Kidney glomerular epithelial cell (primary cell): ENCODE measurements at places on chromosomes 7 and 10.

GRCh38 chr7:134892963-134893362 is 93.3 kb upstream of the AGBL3 start:
- no peak for DNase-seq

GRCh38 chr7:106347229-106347833 is 62.5 kb upstream of the NAMPT start:
- no peak for DNase-seq

- DNase-seq, result no peak
Measured at GRCh38 chr7:30988351-30989005, 24.7 kb downstream of the GHRHR start.

DNA sequence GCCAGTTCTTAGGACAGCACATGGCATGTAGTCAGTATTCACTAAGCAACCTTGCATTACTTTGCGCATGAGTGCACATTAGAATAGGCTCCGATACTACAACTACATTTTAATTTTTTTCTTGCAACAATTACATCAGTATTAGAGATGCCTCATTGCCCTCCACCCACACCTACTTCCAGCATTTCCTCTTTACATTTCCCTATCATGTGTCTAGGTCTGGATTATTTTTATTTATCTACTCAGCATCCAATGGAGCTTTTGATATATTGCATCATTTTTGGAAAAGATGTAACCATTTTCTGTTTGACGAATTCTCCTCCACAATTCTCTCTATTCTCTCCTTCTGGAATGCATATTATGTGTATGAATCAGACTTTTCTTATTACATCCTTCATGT is 258.2 kb upstream of the GLI3 start:
- DNase-seq, result peak; percentile 40

DNA sequence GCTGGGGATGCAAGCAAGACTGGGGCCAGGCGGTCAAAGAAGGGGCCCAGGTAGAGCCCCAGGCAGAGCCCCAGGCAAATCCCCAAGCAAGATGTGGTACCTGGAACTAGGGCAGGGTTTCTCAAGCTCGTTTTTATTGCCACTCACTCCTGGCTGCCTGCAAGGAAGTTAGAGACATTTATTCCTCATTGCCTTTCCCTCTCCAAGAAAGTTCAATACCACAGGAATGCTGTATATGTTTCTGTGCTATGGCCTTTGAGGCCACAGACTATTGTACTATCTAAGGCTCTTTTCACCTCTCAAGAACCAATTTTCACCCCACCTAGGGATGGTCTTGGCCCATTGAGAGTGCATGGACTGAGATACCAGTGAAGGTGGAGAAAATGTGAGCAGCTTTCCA is 71.3 kb downstream of the TACC2 start:
- DNase-seq, result no peak

DNA sequence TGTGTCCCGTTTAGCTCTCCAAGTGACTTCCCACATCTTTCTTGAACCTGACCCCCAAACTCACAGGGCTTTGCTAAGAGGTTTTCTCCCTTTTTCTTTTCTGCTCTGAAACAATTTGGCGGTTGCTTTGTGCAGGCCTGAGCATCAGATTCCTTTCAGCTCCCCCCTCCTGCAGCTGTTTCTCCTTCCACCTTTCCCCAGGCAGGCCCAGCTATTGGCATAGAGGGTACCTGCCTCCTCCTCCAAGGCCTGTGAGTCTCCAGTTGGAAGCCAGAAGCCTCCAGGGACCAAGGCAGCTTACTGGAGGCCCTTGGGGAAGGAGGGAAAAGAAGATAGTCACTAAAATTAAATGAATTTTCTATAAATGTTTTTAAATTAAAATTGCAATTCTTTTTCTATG is 7.7 kb downstream of the VAX1 start:
- DNase-seq, result no peak

- peak; percentile 22 for DNase-seq
Measured at GRCh38 chr10:97689559-97690020, 2.5 kb upstream of the AVPI1 start.

GRCh38 chr10:120503689-120504088 is 46.7 kb downstream of the PLPP4 start:
- peak; percentile 42 for DNase-seq

DNA sequence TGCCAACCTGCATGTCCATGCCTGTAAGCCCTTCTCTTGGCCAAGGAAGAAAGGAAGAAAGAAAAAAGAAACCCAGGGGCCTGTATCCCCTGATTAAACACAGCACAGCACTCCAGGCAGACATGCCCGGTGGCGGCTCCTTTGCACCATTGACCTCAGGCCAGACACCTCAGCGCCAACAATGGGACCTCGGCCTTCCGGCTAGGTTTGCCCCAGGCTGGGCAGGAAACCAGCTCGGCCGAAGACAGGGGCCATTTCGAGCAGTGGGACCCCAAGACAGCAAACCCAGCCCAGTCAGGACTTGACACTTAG is 2.8 kb downstream of the HOXA10 start:
- no peak for DNase-seq

- DNase-seq, result no peak
Measured at GRCh38 chr10:84201682-84202081, 7.3 kb downstream of the CDHR1 start.

DNA sequence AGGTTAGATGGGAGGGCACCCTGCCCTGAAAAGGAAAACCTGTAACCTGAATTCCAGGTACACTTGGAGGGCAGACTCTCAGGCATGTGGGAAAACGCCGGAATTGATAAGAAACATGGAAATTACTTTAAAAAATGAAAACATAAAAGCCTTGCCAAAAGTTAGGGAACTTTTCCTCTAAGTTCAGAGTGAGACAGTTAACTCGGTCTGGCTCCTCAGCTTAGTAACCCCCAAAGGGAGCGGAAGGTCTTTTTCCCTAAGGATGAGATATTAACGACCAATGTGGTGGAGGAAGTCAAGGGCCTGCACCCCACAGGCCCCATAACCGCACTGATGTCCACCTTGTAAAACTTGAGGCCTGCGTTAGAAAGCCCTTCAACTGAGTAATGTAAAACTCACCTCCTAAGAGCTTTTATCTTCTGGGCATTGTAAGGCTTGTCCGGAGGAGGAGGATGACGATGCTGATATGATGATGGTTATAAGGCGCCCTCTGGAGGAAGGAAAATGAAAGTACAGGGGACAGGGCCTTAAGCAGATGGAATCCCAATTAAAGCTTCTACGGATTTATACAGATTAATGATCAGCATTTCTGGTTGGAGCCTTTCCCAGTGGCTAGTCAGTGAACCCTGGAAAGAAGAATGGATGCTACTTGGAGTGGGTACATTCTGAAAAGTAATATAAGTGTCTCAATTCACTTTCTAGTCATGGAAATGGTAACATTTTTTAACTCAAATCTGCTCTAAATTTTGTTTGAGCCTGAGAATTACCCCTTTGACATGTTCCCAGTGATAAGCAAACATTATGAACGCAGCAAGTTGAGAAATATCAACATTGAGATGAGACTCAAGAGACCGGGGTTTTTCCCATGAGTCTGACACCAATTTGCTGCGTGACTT is 694 bp downstream of the COL1A2 start:
- DNase-seq, result peak; percentile 80

- no peak for DNase-seq
Measured at GRCh38 chr7:73988197-73988596, 39.8 kb upstream of the ELN start.

GRCh38 chr10:49270565-49270964 is 28.4 kb upstream of the C10orf71 start:
- no peak for DNase-seq

DNA sequence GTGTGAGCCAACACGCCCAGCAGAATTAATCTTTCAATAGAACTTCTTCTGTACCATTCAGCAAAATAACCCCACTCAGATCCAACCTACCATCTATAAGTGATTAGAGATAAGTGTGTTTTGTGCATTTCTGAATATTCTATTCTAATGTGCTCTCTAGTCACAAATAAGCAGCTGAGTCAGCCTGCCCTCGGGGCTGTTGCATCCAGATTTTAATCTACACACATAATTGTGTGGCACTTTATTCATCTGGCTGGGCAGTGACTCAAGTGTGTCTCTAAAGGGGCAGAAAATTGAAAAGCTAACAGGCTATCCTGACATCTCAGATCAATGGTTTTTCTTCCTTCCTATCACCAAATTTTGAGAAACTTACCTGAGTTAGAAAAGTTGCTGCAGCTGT is 60.3 kb downstream of the PRR15 start:
- DNase-seq, result no peak

GRCh38 chr10:106894692-106895091 is 269.8 kb downstream of the SORCS1 start:
- no peak for DNase-seq

GRCh38 chr10:131852823-131853609 is 47.8 kb upstream of the PPP2R2D start:
- DNase-seq, result no peak

GRCh38 chr7:38934051-38934450 is 25.1 kb upstream of the VPS41 start:
- no peak for DNase-seq

DNA sequence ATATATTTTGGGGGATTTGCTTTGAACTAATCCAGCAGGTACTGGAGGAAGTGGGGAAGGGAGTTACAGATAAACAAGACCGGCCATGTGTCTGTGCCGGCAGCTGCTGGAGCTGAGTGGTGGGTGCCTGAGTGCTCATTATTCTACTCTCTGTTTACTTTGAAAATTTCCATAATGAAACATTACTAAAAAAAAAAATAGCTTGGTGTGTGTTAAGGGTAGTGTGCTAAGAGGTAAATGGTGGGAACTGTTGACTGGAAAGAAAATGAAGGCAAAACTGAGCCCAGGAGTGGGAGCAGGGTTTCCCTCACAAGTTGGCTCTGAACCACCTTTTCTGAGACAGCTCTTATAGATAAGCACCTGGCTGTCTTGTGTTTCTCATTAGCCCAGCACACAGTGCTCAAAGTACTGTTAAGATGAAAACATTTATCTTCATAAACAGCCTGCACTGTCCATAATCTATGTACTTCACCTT is 50.6 kb downstream of the PARD3 start:
- no peak for DNase-seq

GRCh38 chr10:82162549-82163195 is 287.7 kb downstream of the NRG3 start:
- no peak for DNase-seq

DNA sequence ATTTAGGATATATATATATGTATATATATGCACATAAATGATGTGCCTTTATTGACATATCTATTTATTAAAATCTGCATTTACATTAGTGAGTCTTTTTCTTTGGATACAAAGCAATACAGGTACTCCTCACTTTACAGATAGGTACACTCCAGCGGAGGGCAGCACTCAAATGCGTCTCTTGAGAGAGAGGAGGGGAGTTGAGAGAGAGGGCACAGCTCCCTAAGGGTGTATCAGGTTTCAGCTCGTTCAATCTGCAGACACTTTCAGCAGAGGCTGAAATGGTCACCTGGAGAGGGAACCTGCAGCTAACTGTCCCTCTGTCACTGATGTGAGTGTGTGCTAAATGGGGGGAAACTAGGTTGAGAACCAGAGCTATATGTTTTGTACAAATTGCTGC is 21.5 kb downstream of the C10orf53 start:
- no peak for DNase-seq

GRCh38 chr10:28540145-28540544 is 7.2 kb downstream of the WAC start:
- no peak for DNase-seq

DNA sequence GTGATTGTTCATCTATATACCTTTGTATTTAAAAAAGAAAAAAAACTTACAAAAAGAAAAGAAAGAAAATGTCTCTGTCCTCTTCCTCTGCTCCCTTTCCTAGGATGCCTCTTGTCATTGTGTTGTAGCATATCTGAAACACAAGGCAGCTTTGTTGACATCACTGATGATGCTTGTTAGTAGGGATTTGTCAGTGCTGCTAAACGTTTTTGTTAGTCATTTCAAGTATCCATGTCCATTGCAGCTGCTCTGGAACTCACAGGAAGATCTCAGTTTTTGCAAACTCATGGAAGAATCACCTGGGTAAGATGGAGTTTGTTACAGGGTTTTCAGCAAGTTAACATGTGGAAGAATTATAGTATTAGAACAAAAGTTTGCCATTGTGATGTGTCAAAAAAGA is 123.6 kb downstream of the CCSER2 start:
- no peak for DNase-seq

DNA sequence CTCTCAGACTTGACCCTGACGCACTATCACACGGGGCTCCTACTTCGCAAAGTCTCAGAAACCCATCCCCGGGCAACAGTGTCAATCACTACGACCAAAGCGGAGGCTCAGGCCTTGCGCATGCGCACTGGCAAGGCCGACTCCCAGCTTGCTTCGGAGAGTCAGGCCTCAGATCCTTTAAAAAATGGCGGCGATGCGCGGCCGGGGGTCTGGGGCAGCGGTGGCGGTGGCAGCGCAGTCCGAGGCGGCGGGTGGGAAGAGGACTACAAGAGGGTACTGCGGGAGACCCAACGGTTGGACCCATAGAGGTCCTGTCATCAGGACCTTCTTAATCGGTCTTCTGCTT is 196.9 kb downstream of the ZNF716 start:
- DNase-seq, result no peak

- DNase-seq, result peak; percentile 93
Measured at GRCh38 chr10:80196270-80196949, 8.9 kb downstream of the ANXA11 start.

DNA sequence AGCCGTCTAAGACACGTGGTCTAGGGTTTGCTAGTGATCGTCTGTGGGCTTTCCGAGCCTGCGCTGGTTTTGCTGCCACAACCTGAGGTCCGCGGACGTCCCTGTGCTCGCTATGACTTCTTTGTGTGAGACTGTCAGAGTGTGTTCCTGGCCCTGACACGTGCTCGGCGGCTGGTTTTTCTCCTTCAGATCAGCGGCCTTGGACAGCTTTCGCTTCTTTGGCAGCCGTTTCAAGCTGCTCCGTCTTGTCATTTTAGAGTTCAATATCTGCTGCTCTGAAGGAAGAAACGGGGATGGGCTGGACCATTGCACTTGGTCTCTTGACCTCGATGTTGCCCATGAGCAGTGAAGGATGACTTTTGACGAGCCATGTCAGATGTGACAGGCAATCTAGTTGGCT is 147.3 kb downstream of the MGMT start:
- no peak for DNase-seq

DNA sequence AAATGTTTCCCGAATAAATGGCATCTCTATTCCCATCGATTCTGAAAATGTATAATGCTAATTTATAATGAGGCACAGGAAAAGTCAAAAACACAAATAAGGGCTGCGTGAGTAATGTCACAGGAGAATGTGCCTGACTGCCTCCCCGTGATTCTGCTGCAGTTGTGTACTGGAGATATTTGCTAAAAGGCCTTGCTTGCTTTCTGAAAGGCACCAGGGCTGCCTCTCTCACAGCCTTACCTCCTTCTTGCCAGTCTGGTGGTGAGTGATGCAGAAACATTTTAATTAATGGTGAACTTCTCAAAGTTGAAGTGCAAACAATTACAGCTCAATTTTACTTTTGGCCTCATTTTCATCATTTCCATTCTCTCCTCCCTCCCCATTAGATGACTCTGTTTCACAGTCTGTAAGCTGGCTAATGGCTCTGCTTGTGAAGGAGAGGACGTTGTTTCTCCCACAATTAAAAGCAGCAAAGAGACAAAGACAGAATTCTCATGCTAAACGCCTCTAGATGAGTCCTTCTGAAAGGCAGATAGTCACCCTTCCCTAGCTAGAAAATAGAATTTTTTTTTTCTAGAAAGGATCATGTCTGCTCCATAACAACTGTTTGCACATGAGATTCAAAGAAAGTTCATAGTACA is 377.6 kb downstream of the MDFIC start:
- DNase-seq, result no peak

GRCh38 chr7:73888959-73889358 is 28.0 kb downstream of the TMEM270 start:
- no peak for DNase-seq

GRCh38 chr7:122298618-122299017 is 5.9 kb downstream of the FEZF1 start:
- no peak for DNase-seq
